SK-N-DZ (cell line): ENCODE measurements at places on chromosomes 3 and 15.

GRCh38 chr3:30655187-30655812 lies 48.9 kb downstream of the TGFBR2 start:
- DNase-seq = no peak

- DNase-seq = no peak
Measured at GRCh38 chr15:88083811-88084760, 172.5 kb downstream of the NTRK3 start.

DNA sequence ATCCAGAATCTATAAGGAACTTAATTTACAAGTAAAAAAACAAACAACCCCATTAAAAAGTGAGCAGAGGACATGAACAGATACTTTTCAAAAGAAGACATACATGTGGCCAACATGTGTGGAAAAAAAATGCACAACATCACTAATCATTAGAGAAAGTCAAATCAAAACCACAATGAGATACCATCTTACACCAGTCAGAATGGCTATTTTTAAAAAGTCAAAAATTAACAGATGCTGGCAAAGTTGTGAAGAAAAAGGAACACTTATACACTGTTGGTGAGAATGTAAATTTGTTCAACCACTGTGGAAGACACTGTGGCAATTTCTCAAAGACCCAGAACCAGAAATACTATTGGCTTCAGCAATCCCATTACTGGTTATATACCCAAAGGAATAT lies 830.0 kb upstream of the ALCAM start:
- DNase-seq = no peak

DNA sequence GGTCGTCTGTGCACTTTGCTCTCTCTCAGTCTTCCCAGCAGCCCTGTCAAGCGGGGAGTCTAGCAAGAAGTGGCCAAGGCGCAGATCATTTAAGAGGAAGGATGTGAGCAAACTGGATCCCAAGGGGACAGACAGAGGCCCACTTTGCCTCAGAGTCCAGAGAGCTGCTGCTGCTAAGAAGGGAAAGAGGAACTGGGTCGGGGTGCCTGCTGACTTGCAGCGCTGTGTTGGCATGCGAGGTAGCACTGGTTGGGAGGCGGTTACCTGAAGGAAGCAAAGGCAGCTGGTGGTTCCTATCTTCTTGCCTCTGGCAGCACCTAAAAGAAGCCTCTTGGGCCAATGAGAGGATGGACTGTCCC lies 28.1 kb downstream of the SMAD3 start:
- DNase-seq = no peak

DNA sequence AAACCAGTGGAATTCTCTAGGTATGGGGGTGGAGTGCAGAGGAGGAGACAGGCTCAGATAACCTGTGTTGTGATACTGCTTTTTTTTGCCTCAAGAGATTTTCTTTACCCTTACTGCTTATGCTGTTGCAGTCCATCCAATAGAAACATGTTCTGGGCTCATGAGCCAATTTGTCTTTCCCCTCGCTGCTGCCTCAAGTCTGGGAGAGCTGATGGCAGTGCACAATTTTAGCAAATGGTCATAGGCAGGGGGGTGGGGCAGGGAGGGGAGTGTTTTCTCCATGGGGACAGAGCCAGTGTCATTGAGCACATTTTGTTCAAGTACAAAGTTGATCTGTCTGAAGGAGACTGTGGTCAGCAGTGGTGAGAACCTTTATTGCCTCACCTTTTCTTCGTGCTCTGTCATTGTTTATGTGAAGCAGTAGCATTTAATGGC lies 134.9 kb downstream of the MBNL1 start:
- no peak for DNase-seq

GRCh38 chr3:121735047-121735696 lies 14.4 kb downstream of the GOLGB1 start:
- no peak for DNase-seq

DNA sequence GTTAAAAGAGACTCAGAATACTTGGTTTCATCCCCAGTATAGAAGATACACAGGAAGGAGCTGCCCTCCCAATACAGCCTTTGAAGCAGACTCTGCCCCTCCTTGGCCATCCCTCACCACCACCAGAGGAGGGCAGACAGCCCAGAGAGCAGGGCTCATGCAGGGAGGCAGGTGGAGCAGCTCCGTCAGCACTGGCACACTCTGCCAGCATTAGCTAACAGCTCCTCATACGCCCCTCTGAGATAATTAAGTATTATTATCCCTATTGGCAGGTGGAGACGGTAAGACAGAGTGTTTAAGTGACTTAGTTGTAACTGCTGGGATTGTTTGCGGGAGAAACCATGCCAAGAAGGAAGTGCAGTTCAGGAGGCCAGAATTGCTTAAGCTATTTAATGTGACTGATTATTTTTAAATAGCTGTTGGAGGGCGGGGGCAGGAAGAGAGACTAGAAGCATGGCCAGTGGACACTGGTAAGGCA lies 434.0 kb downstream of the EPHB1 start:
- no peak for DNase-seq

DNA sequence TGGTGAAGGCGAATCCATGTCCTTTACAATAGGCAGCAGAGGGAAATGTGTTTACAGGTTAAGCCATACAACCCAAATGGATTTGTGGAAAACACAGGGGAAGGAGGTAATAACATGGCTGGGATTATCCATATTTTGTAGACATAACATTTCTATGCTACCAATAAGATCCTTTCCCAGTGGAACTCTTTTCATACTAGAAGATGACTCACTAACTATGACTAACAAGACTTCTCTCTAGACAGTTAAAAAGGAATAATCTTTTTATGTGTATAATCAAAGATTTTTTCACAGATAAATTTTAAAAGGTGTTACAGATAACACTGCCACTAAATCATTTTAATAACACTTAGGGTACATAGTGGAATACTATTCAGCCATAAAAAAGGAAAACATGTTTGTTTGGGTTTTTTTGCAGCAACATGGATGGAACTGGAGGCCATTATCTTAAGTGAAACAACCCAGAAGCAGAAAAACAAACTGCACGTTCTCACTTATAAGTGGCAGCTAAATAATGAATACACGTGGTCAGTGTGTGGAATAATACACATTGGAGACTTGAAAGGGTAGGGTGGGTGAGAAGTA lies 39.6 kb downstream of the VPS13C start:
- no peak for DNase-seq

DNA sequence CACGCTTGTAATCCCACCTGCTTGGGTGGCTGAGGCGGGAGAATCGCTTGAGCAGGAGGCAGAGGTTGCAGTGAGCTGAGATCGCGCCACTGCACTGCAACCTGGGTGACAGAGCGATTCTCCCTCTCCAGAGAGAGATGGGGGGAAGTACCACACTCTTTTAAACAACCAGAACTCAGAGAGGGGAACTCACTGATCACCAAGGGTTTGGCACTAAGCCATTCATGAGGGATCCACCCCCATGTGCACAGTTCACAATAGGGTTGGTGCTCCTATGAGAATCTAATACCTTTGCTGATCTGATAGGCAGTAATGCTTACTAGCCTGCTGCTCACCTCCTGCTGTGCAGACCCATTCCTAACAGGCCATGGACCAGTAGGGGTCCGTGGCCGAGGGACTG lies 51.6 kb downstream of the QTRT2 start:
- DNase-seq = no peak

DNA sequence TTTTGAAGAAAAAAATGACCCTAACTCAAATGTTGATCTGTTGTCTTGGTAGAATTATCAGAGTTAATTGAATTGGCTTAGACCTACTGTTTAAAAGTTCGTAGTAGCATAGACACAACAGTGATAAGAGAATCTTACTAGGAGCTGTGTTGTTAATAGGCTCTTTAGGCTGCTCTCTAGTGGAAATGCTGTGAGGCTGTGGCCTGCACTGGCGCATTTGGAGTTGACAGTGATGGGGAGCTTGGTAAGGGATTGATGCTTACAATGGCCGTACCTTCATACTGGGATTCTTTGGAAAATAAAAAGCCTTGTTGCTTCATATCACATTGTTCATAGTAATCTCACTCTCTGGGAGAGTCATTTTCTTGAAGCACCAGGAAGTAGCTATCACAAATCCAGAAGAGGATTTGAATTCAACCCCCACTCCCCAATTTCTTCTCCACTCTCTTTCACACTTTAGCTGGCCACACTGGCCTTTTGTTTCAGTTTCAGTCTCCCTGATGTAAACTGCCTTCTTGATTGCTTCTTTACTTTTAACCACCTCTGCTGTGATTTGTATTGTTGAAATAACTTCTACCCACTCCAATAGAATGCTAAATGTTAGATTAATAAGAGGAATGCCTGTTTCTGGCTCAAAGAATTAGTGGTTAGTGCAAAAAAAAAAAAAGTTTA lies 56.6 kb downstream of the CEP63 start:
- peak; percentile 35 for DNase-seq

- DNase-seq = peak; percentile 9
Measured at GRCh38 chr3:60933824-60934223, 317.4 kb downstream of the FHIT start.

DNA sequence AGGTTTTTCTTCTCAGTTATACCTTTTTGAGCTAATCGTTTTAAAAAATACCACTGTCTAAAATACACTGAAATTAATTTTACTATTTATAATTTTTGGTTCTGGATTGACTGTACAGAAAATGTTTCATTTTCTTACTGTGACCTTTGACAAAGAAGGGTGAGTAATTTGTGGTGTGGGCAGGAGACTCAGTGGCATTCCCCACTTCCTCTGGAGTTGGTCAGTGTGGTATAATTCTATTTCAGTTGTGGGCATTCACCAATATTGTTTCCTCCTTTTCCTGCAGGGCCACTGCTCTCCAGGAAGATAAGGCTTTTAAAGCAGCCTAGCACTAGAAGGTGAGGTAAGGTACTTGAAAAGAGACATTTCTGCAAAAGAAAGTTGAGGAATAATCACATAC lies 6.5 kb downstream of the DAG1 start:
- no peak for DNase-seq

DNA sequence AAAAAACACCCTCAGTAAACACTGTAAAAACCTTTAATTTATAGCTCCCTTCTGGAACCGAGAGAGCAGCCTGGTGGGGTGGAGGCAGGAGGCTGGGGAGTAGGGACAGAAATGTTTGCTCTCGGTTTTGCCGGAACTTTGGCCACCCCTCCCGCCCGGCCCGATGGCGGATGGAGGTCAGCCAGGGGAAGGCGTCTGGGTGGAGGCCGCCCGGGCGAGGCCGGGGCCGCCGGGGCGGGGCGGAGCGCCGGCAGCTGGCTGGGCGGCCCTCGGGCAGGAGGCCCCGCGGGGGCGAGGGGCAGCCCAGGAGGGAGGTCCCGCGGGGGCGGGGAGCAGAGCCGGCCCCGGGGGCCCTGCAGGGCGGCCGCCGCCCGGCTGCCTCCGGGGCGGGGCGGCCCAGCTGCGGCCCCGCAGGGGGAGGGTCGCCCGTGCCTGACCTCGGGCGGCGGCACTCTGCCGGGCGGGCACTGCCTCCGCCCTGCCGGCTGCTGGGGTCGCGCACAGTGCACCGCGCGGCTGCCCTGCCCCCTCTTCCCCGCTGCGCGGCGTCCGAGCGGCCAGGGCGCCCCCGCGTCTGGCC lies 829 bp upstream of the SKIL start:
- DNase-seq = no peak

GRCh38 chr3:95629802-95630201 lies 1184.6 kb upstream of the EPHA6 start:
- no peak for DNase-seq

- DNase-seq = no peak
Measured at GRCh38 chr3:17078926-17079465, 194.2 kb downstream of the PLCL2 start.

DNA sequence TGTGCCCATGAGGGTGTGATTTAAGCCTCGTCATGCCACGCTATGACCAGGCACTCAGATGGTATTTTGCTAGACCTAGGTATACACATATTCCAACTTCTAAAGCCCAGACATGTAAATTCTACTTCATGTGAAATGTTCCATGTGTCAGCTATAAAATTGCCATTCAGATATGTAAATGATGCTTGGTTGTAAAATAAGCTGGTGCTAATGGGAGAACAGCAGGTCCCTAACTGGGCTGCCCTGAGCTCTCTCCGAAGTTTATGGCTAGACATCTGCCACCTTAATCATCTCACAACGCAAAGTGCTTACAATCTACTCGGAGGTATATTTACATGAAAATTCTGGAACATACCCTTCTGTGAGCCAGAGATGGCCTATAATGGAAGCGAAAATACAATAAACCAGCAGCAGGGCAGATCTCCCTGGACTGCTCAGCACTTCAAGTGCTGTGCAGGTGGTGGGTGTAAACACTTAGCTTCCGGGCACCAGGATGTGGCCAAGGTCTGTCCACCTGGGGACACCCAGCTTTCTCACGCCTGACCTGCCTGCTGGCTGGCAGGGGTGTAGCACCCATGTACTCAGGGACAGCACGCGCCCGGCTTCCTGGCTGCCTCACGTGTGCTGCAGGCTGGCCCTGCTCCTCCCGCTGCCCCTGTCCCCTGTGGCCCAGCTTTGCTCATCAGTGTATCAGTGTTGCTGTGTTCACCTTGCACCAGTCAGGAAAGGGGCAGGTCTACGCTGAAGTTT lies 82.0 kb downstream of the CHDH start:
- DNase-seq = no peak

GRCh38 chr3:141561426-141562034 lies 74.7 kb downstream of the RASA2 start:
- DNase-seq = peak; percentile 65

DNA sequence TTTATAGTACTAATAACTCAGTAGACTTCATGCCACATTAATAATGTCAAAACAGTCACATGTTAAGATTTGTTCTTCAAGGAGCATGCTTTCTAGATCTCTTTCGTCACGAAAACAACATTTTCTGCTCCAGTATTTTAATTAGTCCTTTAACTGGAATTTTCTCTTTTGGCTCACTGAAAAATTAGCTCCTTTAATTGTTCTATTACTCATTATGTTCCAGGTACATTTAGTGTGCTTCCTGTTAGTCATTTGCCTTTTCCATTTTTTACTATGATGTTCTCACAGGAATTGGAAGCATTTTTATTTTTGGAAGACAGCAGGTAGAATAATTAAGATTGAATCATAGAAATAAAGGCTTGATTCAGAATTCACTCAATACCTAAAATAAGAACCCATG lies 111.2 kb downstream of the SLC9A9 start:
- DNase-seq = no peak

GRCh38 chr3:11438646-11439045 lies 166.4 kb downstream of the ATG7 start:
- no peak for DNase-seq

DNA sequence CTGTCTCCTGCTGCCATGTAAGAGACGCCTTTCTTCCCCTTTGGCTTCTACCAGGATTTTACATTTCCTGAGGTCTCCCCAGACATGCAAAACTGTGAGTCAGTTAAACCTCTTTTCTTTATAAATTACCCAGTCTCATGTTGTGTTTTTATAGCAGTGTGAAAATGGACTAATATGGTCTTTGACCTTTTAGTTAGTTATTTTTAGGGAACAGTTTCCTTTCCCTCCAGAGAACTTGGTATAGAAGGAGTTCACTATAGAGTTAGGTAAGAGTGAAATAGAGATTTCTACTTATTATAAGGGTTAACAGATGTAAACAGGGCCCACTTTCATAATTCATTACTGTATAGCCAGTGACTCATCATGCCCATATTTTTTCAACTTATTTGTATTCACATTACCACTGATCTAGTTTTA lies 170.9 kb downstream of the UNC13C start:
- DNase-seq = no peak

DNA sequence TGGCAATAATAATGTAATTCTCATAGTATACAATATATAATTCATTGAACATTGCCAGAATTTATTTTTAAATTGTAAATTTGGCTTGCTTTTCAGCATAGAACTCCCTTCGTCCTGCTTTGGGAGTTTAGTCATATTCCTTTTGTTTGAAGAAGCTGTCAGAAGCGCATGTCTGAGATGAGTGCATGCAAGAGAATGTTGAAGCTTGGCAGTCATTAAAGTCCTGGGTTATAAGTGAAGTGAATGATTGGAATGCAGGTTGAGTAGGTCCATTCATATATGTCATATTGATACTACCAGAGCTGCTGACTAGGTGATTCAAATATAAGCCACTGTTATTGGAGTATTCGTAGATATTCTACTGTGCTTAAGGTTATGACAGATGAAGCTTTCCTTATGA lies 243.6 kb upstream of the MDFIC2 start:
- no peak for DNase-seq
